ENCODE measurements at places on chromosomes 12 and 14. TPM values are rescaled to one million over a fixed set of nuclear protein-coding genes. Genes with fewer than 3 reads are reported as not detected.

Gene ASPG
- total RNA-seq, result 161 TPM

Gene KRT77
- not detected for total RNA-seq

Gene PITPNM2
- 9.4 TPM for total RNA-seq

Gene INHBE
- not detected for total RNA-seq

Gene PIANP
- not detected for total RNA-seq

Gene PTPRR
- 0.51 TPM for total RNA-seq

Gene C12orf54
- total RNA-seq, result not detected

Gene SERPINA5
- total RNA-seq, result 7.7 TPM

Gene PTGDR
- 0.89 TPM for total RNA-seq

Gene OTUB2
- 0.43 TPM for total RNA-seq

Gene KRT79
- not detected for total RNA-seq

Gene MSI1
- 0.93 TPM for total RNA-seq

Gene MANSC4
- total RNA-seq, result not detected

Gene CAPRIN2
- total RNA-seq, result 34.3 TPM

Gene IGFBP6
- total RNA-seq, result 358 TPM

Gene TMEM132D
- total RNA-seq, result not detected

Gene FGD4
- 13.5 TPM for total RNA-seq

Gene SERPINA1
- 8.8 TPM for total RNA-seq

Gene TMPRSS12
- total RNA-seq, result not detected

Gene DPF3
- total RNA-seq, result 26.6 TPM

Gene FLVCR2
- 5.5 TPM for total RNA-seq

Gene BMP4
- total RNA-seq, result 17.9 TPM

Gene GABARAPL1
- 335 TPM for total RNA-seq

Gene APOF
- not detected for total RNA-seq

Gene GLIPR1L1
- not detected for total RNA-seq

Gene SLC5A8
- total RNA-seq, result not detected

Gene E2F7
- not detected for total RNA-seq

Gene GLIPR1L2
- total RNA-seq, result 2.3 TPM

Gene TSPAN8
- 2.8 TPM for total RNA-seq

Gene CEP290
- total RNA-seq, result 5.9 TPM

Gene SYCP3
- total RNA-seq, result not detected

Gene AEBP2
- 15.4 TPM for total RNA-seq

Gene ARPC3
- total RNA-seq, result 96.4 TPM

Gene VRTN
- not detected for total RNA-seq

Gene PMCH
- not detected for total RNA-seq

Gene CYP46A1
- total RNA-seq, result 1.4 TPM

Gene SCNN1A
- 2.7 TPM for total RNA-seq

Gene C12orf42
- total RNA-seq, result not detected

Gene C12orf60
- 0.90 TPM for total RNA-seq

Gene EGLN3
- total RNA-seq, result 122 TPM

Gene TMEM229B
- total RNA-seq, result 2.9 TPM

Gene ACTN1
- 316 TPM for total RNA-seq

Gene KRT86
- not detected for total RNA-seq

Gene DPY19L2
- 19.1 TPM for total RNA-seq

Gene DACT1
- total RNA-seq, result 21.2 TPM

Measured in right atrium auricular region (tissue), 2 donors.